ENCODE measurements at places on chromosomes 3 and 15. TPM values are rescaled to one million over a fixed set of nuclear protein-coding genes. Genes with fewer than 3 reads are reported as not detected.

Gene CX3CR1
- 1.5 TPM for total RNA-seq

Gene CCNB2
- total RNA-seq, result 3.5 TPM

Gene XIRP1
- not detected for total RNA-seq

Gene CCR5
- total RNA-seq, result 0.55 TPM

Gene NRG4
- 4.6 TPM for total RNA-seq

Gene SH3GL3
- total RNA-seq, result not detected

Gene SAXO2
- total RNA-seq, result not detected

Gene RBPMS2
- not detected for total RNA-seq

Gene NIT2
- 46.1 TPM for total RNA-seq

Gene CRYGS
- 2.0 TPM for total RNA-seq

Gene ARPP21
- not detected for total RNA-seq

Gene GOLGA8M
- total RNA-seq, result not detected

Gene C3orf38
- 18.5 TPM for total RNA-seq

Gene SHC4
- total RNA-seq, result 0.63 TPM

Gene RASGRF1
- not detected for total RNA-seq

Gene ILDR1
- 2.8 TPM for total RNA-seq

Gene WDR93
- total RNA-seq, result not detected

Gene TIMP4
- 14.1 TPM for total RNA-seq

Gene SMC4
- total RNA-seq, result 23.8 TPM

Gene CCDC54
- not detected for total RNA-seq

Gene CD200
- total RNA-seq, result 7.5 TPM

Gene IL5RA
- not detected for total RNA-seq

Gene ZNF106
- total RNA-seq, result 40.0 TPM

Gene CCDC80
- total RNA-seq, result 10.8 TPM

Gene PHC3
- 44.0 TPM for total RNA-seq

Gene CADPS
- not detected for total RNA-seq

Gene SCG5
- 0.61 TPM for total RNA-seq

Gene STRA6
- not detected for total RNA-seq

Gene OGG1
- 19.3 TPM for total RNA-seq

Gene KY
- 30.6 TPM for total RNA-seq

Gene SKOR1
- 1.2 TPM for total RNA-seq

Gene UTS2B
- not detected for total RNA-seq

Gene ZNF620
- total RNA-seq, result 0.95 TPM

Gene SPATA12
- total RNA-seq, result not detected

Gene TBL1XR1
- 91.1 TPM for total RNA-seq

Gene COLQ
- total RNA-seq, result 3.3 TPM

Gene MAN2C1
- 130 TPM for total RNA-seq

Gene CIDEC
- 2.8 TPM for total RNA-seq

Gene SUSD5
- 4.4 TPM for total RNA-seq

Gene RPP25
- total RNA-seq, result 5.4 TPM

Gene SENP8
- total RNA-seq, result 1.4 TPM

Measured in lower leg skin (tissue), 4 donors.